ENCODE measurements at places on chromosomes 4 and X.

DNA sequence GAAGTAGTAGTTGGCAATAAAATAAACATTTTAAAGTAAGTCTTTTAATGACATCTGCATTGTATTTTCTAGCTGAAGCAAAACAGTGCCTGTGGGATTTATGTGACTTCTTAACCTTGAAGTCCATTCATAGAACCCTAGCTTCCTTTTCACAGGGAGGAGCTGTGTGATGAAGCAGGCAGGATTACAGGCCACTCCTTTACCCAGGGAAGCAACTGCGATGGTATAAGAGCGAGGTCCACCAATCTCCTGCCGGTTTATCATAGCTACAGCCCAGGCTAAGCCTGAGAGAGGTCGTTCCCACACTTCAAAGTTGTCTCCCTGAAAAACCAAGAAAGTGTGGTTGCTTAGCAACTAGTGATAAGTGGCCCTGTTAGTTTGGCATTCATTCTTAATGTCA lies 7.0 kb downstream of the RPL36A start:
- no peak for DNase-seq

DNA sequence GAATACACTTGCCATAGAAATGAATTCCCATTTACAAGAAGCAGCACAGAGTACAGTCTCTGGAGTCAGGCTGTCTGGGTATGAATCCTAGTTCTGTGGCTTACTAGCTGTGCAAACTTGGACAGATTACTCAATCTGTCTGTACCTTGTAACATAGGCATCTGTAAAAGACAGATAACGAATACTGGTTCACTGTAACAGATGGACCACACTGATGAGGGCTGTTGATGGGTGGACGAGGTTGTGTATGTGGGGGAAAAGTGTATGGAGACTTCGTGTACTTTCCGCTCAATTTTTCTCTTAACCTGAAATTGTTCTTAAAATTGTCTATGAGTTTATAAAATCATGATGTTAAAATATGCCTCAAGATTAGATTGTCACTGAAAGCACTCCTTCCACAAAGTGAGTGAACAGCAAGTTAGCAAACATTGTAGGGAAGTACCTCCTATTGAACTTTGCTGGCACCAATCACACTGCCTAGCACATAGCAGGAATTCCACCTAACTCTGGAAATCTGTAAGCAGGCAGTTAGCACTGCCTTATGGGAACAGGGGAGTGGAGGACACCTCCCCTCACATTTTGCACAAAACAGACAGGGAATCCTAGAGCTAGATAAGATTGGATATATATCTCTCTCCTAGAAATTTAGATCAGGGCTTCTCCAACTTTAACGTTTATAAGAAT lies 6.5 kb upstream of the EXOSC9 start:
- DNase-seq: no peak

DNA sequence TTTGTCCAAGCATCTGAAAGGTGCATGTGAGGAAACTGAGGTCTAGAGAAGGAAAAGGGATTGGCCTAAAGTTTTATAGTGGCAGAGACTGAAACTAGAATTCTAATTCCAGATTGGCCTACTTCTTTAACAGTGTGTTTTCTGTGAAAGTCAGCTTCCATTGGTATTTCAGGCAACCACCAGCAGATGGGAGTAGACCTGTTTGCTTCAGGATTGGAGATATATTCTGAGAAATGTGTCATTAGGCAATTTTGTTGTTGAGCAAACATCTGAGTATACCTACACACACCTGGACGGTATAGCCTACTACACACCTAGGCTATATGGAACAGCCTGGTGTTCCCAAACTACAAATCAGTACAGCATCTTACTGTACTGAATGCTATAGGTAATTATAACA lies 207.3 kb upstream of the RADX start:
- DNase-seq: no peak

DNA sequence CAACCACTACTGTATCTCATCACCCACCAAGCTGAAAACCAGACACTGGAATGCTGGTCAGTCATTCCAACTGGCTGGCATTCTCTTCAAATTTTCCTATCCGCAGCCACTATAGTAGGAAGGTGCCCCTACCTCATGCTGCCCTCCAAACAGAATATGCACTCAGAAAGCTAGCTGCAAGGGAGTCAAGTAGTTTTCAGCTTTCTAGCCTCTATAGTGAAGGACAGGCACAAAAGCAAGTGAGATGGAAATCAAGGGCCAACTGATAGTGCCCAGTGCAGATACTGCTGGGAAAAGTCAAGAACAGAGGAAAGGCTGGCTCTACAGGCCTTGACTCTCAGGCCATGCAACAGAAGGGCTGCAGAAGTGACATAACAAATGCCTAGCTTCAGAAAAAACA lies 47.2 kb downstream of the BCOR start:
- no peak for DNase-seq

DNA sequence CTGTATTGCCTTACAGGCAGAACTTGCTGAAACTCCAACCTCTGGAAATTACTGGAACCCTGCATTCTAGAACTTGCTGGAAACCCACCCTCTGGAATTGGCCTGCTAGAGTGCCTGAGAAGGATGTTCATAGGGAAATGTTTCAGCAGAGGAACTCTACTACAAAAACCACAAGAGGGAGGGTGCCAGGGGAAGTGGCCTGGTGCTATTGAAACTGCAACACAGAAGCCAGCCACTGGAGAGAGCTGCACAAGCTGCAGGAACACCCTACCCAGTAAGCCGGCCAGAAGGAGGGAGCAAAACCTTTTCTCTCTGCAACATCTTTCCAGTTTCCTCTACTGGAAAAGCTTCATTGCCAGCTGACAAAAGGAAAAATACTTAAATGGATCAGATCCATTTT lies 2.5 kb upstream of the BRWD3 start:
- no peak for DNase-seq

GRCh38 chr4:111016416-111016815 lies 393.5 kb upstream of the PITX2 start:
- no peak for DNase-seq

GRCh38 chr4:20430259-20430941 lies 178.7 kb downstream of the SLIT2 start:
- DNase-seq: no peak

GRCh38 chr4:53022513-53023100 lies 160.5 kb downstream of the RASL11B start:
- no peak for DNase-seq

GRCh38 chr4:131192318-131192717 lies 1956.8 kb upstream of the PCDH10 start:
- DNase-seq: no peak

GRCh38 chr4:21982087-21982486 lies 33.5 kb upstream of the KCNIP4 start:
- DNase-seq: no peak

- DNase-seq: no peak
Observed at GRCh38 chrX:18682979-18683387, 11.1 kb upstream of the RS1 start.

GRCh38 chr4:154186035-154186434 lies 305.6 kb downstream of the DCHS2 start:
- no peak for DNase-seq

- DNase-seq: no peak
Observed at GRCh38 chr4:40124690-40125089, 68.0 kb downstream of the N4BP2 start.

DNA sequence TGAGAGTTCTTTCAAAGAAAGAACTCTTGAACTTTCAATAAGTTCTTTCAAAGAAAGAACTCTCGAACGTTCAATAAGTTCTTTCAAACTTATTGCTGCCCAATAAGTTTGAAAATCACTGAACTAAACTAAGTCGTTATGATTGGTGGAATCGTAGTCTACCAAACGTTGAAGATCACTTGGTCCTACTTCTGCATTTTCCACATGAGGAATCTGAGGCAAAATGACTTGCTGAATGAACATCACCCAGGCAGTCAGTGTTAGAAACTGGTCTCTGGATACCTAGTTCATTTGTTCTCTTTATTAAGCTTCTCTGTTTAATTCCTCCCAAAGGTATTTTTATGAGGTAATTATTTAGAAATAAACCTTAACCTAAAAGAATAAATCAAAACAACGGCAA lies 7.1 kb upstream of the CNOT6L start:
- DNase-seq: no peak

GRCh38 chr4:167973513-167973912 lies 118.8 kb upstream of the ANXA10 start:
- DNase-seq: no peak

- no peak for DNase-seq
Observed at GRCh38 chr4:41538887-41539498, 1.0 kb downstream of the LIMCH1 start.

DNA sequence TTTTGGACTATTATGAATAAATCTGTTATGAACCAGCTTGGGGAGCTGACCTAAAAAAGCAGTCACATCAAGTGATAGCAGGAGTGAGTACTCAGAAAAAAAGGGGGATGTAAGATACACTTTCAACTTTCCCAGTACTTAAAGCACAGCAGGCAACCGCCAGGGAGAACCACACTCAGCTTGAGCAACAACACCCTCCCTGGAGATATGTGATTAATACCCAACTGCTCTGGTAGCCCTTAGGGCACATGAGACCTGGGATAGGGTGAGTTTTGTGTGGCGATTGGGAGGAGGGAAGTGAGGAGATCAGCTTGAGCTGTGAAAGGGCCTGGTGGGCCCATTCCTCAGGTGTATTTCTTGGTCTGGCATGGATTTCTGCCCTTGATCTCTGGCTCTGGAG lies 220.3 kb upstream of the SFRP2 start:
- no peak for DNase-seq

- DNase-seq: no peak
Observed at GRCh38 chr4:29311247-29311646, 1408.9 kb upstream of the PCDH7 start.

DNA sequence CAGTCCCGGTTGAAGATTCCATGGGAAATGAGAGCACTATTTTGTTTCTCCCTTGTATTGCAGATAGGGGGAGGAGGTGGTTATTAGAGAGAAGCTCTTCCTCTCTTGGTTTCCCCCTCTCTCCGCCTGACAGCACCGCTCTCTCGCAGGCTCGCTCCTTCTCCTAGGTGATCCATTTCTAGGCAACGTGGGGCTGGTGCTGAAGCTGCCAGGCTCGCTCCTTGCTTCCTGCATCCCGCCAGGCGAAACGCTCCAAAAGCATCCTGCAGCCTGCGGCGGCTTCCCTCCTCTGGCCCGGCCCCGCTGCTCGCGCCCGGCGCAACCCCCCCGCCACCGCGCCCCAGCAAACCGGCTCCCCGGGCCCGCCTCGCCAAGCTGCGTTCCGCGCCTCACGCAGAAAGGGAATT lies at the start of gene GRID2:
Gene GRID2, plus strand, starts transcription at position 346 of the 407 bp plus-strand sequence.
- no peak for DNase-seq

DNA sequence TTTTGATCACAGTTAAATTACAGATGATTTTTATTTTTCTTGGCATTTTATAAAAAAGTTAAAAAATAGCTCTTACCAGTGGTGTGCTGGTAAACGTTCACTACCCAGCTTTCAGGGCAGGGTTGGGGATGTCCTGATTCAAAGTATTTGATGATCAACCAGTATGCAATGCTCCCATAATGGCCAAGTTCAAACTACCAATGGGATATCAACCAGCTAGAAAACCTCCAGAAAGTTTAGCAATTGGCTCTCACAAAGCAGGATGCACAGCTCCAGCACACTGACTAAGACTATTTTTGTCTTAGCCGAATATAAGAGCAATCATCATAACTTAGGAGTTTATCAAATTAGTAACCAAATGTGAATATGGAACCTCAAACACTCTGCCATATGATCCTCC lies 108.0 kb upstream of the PDE5A start:
- DNase-seq: no peak

DNA sequence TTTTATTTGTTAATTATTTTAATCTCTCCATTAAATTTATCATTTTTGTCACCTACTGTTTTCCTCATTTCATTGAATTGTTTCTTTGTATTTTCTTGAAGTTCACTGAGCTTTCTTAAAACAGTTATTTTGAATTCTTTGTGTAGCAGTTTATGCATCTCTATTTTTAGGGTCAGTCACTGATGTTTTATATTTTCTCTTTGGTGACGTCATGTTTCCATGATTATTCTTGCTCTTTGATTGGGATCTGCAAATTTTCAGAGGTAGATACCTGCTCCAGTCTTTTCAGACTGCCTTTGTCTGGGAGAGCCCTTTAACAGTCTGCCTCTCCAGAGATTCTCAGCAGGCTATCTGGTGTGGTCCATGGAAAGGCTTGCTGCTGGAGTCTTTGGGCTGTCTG lies 25.6 kb upstream of the TRPC5 start:
- DNase-seq: no peak

GRCh38 chrX:133005042-133005441 lies 46.6 kb upstream of the HS6ST2 start:
- DNase-seq: no peak

GRCh38 chr4:84726356-84726755 lies 143.4 kb downstream of the CDS1 start:
- DNase-seq: no peak

GRCh38 chrX:84340968-84341367 lies 153.0 kb upstream of the RPS6KA6 start:
- DNase-seq: no peak

GRCh38 chr4:56655627-56656345 lies 25.3 kb downstream of the HOPX start:
- no peak for DNase-seq

GRCh38 chr4:128735714-128736113 lies 73.8 kb upstream of the JADE1 start:
- no peak for DNase-seq

- no peak for DNase-seq
Observed at GRCh38 chr4:108109111-108109510, 59.6 kb downstream of the LEF1 start.

GRCh38 chr4:102657206-102657605 lies 103.6 kb downstream of the MANBA start:
- DNase-seq: no peak

- no peak for DNase-seq
Observed at GRCh38 chr4:4326166-4326565, 36.1 kb downstream of the ZBTB49 start.

- DNase-seq: no peak
Observed at GRCh38 chr4:102492531-102493241, 8.5 kb upstream of the NFKB1 start.

DNA sequence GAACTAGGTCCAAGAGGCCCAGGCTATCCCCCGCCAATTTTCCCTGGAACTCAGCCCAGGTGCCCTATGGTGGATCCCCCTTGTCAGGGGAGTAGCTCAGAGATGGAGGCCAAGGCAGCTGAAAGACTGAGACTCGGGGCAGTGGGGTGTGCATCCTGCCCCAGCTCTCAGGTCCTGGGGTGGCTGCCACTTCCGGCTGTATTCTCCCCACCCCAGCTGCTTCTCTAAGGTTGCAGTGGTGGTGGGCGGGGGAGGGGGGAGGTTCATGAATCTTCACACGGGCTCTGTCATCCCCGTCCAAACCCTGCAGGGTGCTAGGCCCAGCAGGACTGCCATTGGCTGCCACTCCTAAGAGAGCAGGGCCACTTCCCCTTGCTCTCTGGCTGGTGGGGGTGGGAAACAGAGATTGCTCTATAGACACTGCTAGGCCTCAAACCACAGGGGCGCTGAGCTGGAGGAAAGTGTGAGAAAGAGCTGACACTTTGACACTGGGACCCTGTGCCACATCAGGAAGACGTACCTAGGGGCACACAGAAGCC lies 1.5 kb downstream of the SASH3 start:
- peak; percentile 55 for DNase-seq

DNA sequence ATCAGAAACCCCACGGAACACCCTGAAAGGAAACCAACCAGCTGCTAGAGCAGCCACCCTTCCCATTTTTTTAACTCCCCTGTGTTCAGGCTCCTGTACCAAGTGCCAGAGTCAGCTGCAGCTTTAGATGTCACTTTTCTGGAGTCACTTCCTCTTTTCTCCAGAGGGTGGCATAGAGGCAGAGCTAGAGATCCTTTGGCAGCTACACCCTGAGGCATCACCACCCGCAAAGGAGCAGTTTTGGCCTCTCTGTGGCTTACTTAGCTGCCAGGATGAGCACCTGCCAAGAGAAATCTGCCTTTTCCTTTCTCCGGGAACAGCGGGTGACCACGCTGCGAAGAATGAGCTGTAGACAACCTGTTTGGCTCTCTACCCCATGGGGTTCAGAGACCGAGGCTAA lies 58.0 kb upstream of the CHRDL1 start:
- DNase-seq: no peak
